ENCODE measurements at places on chromosomes 1 and 21. TPM values are rescaled to one million over a fixed set of nuclear protein-coding genes. Genes with fewer than 3 reads are reported as not detected.

Gene VANGL1
- 14.4 TPM for total RNA-seq

Gene HECTD3
- total RNA-seq = 31.4 TPM

Gene TSSK3
- total RNA-seq = not detected

Gene RAB25
- 21.3 TPM for total RNA-seq

Data from GM23338 (cell line).